H4 (cell line): ENCODE measurements at places on chromosomes 5 and 9. TPM values are rescaled to one million over a fixed set of nuclear protein-coding genes. Genes with fewer than 3 reads are reported as not detected.

- DNase-seq: no peak
Observed at GRCh38 chr9:132806723-132807421, 71.2 kb downstream of the AK8 start.

DNA sequence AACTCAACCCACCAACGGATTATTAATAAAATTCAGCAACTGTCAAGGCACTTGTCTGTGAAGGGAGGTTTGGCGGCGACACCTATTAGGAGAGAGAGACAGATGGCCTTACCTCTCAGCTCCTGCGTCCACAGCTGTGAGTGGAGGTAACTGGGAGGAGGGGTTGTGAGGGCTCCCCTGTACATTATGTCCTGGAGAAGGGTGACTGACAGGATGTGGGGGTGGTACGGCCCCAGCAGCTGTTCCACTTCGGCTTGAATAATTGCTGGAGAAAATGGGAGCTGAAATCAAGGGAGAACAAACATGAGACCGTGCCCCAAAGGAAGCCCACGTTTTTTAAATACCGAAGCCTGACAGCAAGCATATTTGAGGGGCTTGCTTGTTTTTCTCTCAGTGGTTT lies 353.5 kb upstream of the RFX3 start:
- DNase-seq: no peak

DNA sequence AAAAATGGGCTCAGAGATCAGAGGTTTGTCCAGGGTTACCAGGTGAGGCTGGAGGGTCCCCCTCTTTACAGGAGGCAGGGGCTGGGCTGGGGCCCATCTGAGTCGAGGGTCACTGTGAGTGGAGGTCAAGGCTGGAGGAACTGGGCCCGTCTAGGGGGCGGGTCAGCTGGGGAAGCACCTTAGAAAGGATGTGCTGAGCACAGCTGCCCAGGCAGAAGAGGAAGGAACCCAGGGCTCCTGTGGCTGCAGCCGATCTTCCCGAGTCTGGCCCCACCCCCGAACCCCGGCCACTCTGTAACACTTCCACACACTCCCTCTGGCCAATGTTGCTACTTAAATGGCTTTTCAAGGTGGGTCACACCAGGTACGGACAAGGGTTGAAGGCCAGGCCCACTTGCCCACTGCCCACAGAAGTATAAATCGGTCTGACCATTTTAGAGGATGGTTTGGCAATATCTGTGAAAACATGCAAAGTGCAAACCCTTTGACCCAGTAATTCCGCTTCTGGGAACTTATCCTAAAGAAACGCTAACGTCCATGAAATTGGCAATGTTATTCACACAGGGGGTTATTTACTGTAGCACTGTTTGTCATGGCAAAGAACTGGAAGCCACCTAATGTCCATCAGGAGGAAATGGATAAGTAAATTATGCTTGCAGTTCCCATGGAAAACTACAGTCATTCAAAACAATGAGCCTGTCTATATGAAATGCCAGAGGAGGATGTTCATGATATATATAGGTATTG lies 30.5 kb upstream of the EEIG1 start:
- no peak for DNase-seq

DNA sequence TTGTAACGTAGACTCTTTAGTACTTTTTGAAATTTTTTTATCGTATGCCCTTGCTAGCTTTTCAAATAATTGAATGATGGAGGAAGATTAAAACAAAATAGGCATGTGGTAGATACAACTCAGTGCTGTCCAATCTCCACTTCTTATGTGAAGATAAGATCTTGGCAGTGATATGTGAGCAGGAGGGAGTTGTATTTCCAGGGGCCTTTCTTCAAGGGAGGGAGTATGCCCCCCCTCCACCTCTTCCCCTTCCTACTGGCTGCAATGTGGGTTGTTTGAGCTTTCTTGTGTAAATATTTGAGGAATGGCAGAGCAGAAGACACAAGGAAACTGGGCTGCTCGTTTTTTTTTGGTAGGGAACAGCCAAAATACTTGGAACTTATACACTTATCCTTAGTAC lies 374.9 kb downstream of the PSAT1 start:
- no peak for DNase-seq

DNA sequence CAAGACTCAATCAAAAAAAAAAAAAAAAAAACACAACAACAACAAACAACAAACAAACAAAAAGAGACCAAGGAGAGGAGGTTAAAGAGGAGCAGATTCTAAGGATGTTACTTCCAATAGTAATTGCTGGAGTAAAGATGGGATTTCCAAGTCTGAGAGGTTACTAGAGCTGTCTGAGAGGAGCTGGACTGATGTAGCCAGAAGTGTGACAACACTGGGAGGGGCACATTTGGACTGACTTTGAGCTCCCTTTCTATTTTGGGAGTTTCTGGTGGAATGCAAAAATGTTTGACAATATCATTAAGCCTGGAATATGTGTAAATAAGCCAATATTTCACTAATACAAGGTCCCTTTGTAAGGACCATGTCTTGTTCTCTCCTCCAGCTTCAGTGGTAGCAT lies 25.3 kb upstream of the PANK3 start:
- no peak for DNase-seq

- peak; percentile 48 for DNase-seq
Observed at GRCh38 chr9:136122425-136123383, 4.0 kb upstream of the TMEM250 start.

The WDR36 gene
- 41.3 and 44.5 TPM in 2 replicates for total RNA-seq

GRCh38 chr9:69370430-69370829 lies 45.4 kb downstream of the ENTREP1 start:
- no peak for DNase-seq

The ZDHHC11B gene
- total RNA-seq: 0.19 and 0.35 TPM in 2 replicates

The OR1L8 gene
- total RNA-seq: not detected in 2 replicates

- no peak for DNase-seq
Observed at GRCh38 chr5:87242242-87242641, 25.4 kb upstream of the RASA1 start.

- peak; percentile 65 for DNase-seq
Observed at GRCh38 chr9:109349421-109349846, 28.6 kb upstream of the EPB41L4B start.

The NR6A1 gene
- total RNA-seq: 1.2 and 3.7 TPM in 2 replicates
